ENCODE measurements at places on chromosomes 1 and 21.

DNA sequence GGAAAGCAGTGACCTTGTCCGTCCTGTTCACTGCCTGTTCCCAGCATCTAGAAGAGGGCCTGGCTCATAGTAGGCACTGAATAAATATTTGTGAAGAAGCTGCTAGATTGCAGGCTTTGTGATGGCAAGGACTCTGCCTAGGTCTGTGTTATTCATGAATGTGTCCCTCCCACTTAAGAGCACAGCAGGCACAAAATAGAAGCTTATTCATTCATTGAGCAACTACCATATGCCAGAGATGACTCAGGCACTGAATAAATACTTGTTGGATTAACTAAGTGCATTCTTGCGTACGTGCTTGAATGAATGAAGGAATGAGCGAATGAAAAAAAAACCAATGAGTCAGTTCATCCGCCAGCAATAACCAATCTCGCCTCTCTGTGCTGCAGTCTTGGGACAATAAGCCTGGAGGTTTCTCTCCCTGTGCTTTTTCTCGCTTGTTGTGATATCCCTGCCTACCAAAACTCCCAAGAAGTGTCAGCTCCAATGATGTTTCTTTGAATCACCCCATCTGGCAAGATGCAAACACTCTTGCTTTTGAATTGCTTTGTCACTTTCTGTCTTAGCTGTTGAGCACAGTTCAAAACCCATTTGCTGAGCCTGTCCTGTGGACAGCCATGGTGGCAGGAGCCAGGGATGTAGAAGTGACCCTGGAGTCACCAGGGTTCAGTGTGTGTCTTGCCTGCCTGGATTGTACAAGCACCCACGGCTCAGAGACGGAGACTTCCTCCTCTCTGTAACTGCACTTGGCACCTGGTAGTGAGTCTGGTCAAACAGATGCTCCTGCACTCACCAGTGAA, 143.9 kb downstream of the KAZN start:
- DNase-seq, result no peak

GRCh38 chr1:16243215-16243610, 6.2 kb upstream of the CPLANE2 start:
- DNase-seq, result no peak

DNA sequence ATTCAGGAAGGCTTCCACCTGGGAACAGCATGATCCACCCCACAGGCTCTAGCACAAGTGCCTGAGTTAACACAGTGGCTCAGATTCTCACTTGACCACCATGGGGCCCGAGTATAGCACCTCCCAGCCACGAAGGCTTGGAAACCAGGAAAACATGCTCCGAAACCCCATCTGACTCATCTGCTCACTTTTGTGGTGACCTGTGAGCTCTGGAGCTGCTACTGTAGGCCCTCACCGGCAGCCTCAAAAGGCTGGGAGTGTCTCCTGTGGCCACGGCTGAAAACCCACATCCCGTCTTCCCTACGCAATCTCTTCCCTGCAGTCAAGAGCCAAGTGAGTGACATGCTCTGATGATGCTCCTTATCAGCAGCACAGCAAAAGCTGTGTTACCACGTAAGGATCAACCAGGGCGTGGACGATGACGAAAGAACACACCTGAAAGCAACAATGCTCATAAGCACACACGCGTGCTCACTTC, 81.4 kb downstream of the TGFBR3 start:
- no peak for DNase-seq

DNA sequence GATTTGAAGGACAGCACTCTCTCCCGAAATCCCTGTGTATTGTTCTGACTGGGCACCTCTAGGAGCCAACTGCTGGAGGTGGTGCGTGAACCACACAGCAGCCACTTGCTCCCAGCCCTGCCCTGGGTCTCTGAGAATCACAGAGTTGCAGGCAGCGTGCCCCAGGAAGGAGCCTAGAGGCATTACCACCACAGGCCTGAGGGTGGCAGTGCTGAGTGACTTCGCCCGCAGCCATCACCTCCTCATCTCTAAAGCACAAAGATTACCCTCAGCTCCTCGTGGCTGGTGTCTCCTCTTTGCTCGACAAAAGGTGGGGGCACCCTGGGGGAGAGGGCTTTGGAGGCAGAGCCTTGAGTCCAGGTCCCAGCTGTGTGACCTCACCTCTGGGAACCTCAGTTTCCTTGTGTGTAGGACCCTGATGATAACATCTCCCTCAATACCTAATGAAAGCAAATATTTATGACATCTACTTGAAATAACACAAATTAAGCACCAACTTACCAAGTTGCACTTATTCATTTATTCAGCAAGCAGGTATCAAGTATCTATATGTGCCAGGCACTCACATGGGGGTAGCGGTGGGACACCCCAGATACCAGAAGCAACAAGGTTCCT, 86.3 kb downstream of the VWA5B1 start:
- peak; percentile 19 for DNase-seq

Data from caudate nucleus (tissue), 63 donors.